ENCODE measurements at places on chromosomes 11 and 22.

- no peak for DNase-seq
Observed at GRCh38 chr11:120545813-120546212, 34.3 kb downstream of the GRIK4 start.

DNA sequence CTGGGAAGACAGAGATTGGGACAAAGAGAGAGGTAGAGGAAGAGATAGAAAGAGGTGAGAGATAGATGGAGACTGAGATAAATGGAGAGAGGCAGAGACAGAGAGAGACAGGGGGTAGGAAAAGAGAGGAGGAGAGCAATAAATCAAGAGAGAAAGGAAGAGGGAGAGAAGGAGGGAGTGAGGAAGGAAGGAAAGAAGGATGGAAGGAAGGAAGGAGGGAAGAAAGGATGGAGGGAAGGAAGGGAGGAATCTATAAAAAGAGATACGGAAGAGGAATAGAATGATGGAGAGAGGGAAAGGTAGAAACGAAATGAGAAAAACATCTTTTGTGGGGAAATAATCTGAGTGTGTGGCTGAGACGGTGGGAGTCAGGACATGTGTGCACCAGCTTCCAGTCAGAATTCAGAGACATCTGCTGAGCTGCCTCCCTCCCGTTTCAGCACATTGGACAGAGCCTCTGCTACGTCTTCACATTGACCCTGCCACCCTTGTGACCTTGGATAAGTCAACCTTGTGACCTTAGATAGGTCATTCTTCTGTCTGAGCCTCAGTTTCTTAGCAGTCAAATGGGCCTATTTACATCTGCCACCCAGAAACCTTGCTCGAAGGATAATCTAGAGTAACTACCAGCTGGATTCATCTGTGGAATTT is 417.8 kb downstream of the MIAT start:
- no peak for DNase-seq

DNA sequence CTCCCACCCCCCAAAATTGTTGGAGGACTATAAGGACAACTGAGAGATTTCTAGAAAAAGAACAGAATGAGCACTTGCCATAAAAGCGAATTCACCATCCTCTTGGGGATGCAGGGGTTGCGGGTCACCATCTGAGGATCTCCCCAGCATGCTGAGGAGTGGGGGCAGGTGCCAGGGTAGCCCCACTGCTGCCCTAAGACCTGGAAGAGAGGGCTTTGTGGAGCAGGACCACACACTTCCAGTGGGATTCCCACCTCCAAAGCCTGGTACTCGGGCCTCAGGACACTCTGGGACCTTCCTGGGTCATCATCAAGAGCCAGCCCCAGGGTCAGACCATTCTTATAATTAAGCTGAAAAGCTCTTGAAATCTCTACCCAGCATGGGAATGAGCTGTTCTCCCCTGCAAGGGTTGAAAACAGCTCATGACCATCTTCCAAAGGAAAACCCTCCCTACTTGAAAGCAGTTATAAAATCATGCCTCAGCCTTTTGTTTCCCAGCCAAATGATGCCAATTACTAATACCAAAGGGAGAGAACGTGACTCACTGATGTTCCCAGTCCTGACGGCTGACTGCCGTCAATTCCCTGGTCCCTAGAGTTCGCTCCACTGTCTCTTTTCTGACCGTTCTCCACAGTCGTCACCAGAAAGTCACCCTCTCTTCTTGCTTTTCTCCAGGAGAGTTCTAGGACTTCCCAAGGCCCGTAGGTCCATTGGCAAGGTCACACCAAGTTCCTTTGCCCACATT is 76.8 kb upstream of the CREB3L1 start:
- no peak for DNase-seq

DNA sequence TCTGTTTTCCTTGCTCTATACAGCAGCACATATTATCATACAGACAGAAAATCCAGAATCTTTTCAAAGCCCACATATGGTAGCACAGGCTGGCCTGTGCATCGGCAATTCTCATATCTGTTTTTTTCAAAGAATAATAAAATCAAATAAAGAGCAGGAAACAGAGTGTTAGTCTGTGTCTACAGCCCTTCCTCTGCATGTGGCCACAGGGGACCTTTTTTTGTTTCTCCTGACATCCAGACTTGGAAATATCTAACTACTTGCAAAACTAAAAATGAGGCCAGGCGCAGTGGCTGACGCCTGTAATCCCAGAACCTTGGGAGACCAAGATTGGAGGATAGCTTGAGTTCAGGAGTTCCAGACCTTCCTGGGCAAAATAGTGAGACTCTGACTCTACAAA is 20.3 kb downstream of the LAYN start:
- DNase-seq, result no peak

DNA sequence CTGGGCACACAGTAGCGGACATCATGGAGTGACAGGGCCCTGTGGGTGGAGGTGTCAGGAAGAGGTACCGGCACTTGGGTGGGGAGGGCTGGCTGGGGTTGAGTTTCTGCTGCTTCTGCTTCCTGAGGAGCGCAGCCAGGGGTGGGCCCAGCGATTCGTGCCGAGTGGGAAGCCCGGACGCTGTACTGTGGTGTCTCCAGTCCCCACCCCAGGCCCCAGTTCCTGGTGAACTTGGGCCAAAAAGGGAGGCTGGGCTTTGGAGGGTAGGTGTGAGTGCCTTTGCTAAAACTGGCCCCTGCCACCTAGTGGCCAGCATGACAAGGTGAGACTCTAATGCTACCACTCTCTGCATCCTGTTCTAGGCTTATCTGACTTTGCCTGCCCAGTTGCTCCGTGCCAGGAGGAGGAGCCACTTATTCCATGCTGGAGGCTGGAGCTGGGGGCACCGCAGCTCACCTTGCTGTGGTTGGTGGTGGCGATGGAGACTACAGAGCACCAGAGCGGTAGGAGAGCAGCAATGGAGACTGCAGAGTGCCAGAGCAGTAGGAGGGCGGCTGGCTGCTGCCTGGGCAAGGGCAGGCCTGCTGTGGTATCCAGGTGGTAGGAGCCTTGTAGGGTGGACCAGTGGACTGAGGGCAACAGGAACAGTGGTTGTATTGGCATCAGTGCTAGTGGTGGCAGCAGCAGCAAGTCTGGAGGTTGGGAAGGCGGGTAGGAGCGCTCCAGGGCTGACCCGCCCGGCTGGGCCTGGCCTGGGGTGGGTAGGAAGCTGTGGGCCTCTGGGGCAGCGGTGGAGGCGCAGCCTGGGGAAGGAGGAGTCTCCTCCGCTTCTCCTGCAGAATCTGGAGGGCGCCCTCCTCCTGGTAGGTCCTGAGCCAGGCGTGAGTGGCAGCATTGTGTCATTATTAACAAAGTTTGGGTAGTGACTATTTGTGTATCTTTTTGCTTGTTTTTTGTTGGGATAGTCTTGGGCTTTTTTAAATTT is 2.2 kb upstream of the RFPL2 start:
- peak; percentile 62 for DNase-seq

GRCh38 chr22:48704335-48704734 is 1123.3 kb downstream of the BRD1 start:
- DNase-seq, result no peak

DNA sequence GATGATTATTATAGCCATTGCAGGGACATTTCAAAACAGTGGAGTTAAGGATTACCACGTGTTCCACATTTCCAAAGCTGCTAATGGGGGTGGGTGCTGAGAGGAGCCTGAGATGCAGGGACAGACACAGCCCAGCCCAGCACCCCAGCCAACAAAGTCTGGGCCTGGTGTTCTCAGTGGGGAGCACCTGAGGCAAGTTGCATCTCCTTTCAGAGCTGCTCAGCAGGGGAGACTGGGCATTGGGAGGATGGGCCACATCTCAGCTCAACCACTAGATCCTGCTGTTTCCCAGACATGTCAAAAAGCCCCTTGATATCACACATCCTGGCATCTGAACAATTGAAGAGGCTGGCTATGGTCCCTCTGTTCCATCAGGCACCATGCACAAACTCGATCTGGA is 458.0 kb upstream of the KIRREL3 start:
- no peak for DNase-seq

- no peak for DNase-seq
Observed at GRCh38 chr11:77199137-77199745, 71.2 kb downstream of the MYO7A start.

- peak; percentile 17 for DNase-seq
Observed at GRCh38 chr22:42842658-42843370, 14.3 kb downstream of the ARFGAP3 start.

DNA sequence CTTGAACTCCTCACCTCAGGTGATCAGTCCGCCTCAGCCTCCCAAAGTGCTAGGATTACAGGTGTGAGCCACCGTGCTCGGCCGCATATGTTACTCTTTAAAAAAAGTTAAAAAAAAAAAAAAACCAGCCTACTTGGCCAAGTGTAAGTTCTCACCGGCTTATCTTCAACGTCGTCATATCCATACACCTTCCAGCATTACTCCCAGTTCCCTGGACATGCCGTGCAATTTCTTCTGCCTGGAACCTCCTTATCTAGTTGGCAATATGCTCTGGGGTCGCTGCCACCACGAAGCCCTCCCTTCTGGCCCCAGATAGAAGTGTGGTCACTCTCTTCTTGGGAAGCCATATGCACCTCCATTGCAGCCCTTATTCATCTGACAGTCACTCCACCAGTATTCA is 36.3 kb upstream of the CBX7 start:
- no peak for DNase-seq

DNA sequence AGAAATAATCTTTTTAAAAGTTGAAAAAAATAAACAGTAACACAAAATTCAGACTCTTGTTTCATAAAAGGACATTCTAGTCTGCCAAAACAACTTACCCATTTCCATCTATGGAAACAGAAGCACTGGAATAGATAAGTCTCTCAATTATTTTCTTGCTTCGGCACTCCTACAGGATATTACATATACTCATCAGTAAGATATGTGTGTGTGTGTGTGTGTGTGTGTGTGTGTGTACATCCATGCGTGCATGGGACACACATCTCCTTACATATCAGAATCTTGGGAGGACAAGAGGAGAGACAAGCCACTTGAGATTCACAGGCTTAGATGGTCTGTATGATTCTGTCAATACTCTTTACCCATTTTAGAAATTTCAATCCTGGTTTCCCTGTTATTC is 144.6 kb downstream of the ATG16L2 start:
- no peak for DNase-seq

DNA sequence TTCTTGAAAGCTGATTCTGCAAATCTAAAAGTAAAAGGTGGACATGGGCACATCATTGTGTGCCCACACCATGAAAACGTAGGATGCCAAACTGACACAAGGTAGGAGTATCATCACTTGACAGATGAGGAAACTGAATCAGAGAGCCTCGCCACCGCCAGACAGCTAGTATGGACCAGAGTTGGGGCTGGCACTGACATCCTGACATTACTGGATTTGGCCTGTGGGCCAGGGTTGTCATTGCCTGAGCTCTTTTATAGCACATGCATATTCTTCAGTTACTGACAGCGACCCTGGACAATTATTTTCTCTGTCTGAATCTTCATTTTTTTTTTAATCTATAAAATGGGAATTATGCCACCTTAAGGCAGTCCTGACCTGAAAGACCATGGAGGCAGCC is 16.5 kb downstream of the USP35 start:
- DNase-seq, result no peak

GRCh38 chr22:49305214-49305965 is 522.3 kb downstream of the BRD1 start:
- peak; percentile 95 for DNase-seq

- no peak for DNase-seq
Observed at GRCh38 chr11:36751996-36752395, 154.0 kb upstream of the RAG2 start.

- DNase-seq, result no peak
Observed at GRCh38 chr11:60515144-60515855, at the start of gene MS4A13. Gene MS4A13 (plus strand): TSS chr11:60515392. CDS start chr11:60518084, 2,692 bp downstream.

GRCh38 chr11:102451041-102451680 is 1.4 kb downstream of the TMEM123 start:
- DNase-seq, result no peak

DNA sequence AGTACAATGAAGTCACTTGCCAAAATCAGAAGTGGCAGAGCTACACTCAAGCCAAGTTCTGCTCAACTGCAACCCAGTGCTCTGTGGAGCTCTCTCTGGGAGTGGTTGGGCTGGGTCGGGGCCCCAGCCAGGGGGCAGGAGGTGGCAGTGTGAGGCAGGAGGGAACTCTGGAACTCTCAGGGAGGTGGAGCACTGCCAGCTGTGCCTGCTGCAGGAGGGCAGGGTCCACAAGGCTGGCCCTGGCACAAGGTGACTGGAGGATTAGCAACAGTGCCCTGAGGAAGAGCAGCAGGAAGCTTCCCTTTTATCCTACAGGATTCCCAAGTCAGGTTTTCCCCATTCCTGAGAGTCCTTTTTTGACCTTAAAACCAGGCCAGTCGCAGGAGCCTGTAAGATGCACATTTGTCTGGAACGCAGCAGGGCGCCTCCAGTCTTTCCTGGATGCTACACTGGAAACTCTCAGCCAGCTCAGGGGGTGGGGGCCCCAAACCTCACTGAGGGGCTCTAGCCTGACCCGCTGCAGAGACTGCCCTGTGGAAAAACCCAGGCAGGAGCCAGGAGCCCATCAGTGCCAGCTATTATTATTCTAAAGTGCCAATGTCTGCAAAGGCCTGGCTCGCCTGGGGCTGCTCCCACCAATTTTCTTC is 31.8 kb downstream of the DKK3 start:
- DNase-seq, result no peak

DNA sequence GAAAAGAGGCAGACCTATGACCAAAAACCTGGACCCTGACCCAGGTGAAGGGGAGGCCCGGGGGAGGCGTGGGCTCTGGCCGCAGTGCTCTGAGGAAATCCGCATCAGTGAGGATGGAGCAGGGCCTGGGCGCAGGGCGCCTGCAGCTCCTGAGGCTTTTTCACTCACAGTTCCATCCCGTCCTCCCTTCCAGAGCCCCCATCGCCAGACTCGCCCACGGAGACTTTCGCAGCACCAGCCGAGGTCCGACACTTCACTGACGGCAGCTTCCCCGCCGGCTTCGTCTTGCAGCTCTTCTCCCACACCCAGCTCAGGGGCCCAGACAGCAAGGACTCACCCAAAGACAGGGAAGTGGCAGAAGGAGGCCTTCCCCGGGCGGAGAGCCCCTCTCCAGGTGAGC is 5.4 kb downstream of the SPINDOC start:
- DNase-seq, result no peak

- no peak for DNase-seq
Observed at GRCh38 chr22:49867303-49868265, 13.9 kb downstream of the ZBED4 start.

DNA sequence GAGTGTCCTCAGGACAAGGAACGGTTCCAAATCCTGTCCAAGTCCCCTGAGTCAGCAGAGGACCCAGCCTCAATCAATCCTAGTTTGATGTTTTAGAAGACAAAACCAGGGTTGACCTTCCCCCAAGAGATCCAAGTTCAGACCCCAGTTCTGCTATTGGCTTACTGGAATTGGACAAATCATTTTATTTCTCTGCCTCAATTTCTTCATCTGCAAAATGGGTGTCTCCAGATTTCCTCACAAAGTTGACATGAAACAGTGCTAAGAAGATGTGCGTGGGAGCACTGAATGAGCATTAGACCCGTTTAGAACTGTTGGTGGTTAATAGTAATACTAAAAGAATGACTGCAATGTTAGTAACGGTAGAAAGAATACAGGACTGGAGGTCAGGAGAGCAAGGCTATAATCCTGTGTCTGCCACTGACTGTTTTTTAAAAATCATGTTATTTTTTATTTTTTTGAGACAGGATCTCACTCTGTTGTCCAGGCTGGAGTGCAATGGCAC is 32.8 kb upstream of the SCUBE1 start:
- no peak for DNase-seq
